ENCODE measurements at places on chromosomes 1 and 21.

GRCh38 chr1:212106286-212106792, 70.8 kb downstream of the DTL start:
- no peak for DNase-seq

DNA sequence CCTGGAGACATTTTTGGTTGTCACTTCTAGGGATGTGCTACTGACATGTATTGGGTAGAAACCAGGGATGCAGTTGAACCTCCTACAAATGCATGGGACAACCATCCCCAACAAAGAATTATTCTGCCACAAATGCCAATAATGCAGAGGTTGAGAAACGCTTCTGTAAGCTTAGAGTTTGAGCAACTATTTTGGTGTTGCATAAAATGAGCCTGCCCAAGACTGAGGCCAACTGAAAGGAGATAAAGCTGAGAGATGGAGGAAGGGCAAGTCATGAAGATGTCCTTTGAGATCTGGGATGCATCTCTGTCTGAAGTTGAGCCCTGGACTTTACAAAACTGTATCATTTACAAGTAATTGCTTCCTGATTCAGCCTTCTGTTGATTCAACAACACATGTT, 106.9 kb downstream of the KCNJ15 start:
- DNase-seq = no peak

DNA sequence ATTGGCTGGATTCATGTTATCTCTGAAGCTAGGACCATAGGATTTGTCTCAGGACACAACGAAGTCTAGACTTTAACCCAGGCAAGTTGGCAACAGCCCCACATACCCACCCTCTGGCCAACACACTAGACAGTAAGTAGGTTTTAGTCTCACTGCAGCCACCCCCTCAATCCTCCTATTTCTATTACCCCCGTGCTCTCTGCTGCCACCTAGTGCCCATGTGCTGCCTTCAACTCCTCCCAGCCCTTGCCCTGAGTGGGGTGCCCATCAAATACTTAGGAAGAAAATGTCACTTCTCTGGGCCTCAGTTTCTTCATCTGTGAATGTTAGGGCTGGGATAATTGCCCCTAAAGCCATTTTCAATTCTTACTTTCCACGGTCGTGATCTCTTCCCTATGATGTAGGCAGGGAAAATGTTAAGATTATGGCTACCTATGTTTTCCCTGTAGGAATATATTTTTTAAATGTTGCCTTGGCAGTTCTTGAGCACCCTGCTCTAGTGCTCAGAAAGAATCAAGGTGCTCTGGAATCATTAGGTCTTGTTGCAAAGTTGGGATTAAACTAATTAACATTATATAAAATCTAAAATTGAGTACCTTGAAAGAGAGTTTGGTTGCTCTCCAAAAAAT, 213.0 kb downstream of the LMX1A start:
- DNase-seq = no peak

GRCh38 chr21:16968436-16968835, 544.4 kb upstream of the CXADR start:
- DNase-seq = no peak

GRCh38 chr1:100719490-100719889, at the start of gene VCAM1:
Gene VCAM1 (plus strand): TSS chr1:100719742. CDS start chr1:100719861, 119 bp downstream.
- no peak for DNase-seq

DNA sequence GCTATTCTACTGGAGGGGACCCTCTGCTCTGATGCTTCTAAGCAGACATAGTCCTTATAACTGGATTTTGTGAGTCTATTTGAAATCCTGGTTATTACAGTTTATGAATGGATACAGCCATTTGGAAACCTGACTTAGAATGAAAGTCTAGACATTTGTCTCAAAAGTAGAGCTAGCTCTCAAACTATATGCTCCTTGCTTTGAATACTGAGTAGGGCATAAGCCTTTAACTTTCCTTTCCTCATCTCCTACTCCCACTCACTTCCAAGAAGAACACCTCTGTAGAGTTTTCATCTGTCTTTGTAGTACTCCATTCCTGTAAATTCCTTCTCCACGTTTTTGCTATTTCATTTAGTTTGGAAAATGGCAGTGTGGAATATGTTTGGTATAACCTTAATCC, 9.0 kb upstream of the ARID1A start:
- no peak for DNase-seq

- DNase-seq = no peak
Measured at GRCh38 chr1:178579562-178579961, 66.7 kb downstream of the TEX35 start.

All from activated gamma-delta T cell treated with anti-CD3 and anti-CD28 coated beads, Interleukin-2, amount 50 U/mL, for 16 hours (primary cell).